ENCODE measurements at places on chromosomes 11 and 22.
A peak's percentile ranks its signal among the peaks of the same experiment; 100 is the strongest.

GRCh38 chr22:47089796-47090460 is 327.5 kb downstream of the TBC1D22A start:
- DNase-seq, result no peak

DNA sequence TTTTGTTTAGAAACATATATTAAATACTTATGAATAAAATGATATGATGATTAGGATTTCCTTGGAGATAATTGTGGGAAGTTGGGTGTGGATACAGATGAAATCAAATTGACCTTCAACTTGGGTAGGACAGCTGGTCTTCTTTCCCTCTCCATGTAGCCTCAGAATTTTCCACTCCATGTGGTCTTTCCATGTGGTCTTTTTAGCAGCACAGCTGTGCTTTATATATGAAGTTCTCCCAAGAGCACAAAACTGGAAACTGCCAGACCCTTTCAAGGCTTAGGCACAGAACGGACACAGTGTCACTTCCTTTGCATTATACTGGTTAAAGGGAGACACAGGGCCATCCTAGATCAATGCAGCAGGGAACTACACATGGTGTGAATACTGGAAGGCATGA is 28.6 kb downstream of the FAM76B start:
- DNase-seq, result no peak

DNA sequence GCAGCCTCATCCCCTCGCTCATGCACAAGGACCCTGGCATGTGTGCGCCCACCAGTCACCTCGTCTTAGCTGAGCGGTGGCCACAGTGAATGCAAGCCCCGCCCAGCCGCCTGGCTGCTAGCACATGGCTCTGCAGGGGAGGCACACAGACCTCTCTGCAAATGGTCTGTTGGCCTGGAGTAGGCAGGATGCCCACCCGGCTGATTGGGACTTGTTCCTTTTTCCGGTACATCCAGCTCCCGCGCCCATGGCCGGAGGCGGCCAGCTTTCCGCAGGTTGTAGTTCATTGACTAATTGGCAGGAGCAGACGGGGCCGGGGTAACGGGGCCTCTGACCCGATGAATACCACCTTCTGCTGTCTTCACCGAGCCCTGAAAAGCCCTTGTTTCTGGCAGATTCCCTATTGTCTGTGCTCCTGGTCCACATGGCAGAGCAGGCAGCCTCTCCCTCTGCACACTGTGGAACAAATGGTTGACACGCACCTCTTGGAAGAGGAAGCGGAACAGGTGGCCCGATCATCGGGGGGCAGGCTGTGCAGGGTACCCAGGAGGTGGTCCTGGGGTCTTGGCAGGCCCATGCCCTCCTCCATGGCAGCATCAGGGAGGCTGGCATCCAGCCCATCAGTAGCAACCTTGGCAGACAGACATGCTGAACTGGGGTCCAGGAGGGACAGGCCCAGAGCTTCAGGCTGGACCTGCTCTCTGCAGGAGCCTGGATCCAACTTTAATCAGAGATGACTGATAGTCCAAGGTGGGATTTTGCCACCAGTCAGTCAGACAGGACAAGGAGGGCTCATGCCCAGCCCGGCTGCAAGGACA is 1512.0 kb downstream of the BRD1 start:
- no peak for DNase-seq

- peak; percentile 40 for DNase-seq
Observed at GRCh38 chr22:24423519-24424000, 3.8 kb upstream of the ADORA2A start.

- DNase-seq, result no peak
Observed at GRCh38 chr11:130712480-130712879, 203.8 kb downstream of the SNX19 start.

DNA sequence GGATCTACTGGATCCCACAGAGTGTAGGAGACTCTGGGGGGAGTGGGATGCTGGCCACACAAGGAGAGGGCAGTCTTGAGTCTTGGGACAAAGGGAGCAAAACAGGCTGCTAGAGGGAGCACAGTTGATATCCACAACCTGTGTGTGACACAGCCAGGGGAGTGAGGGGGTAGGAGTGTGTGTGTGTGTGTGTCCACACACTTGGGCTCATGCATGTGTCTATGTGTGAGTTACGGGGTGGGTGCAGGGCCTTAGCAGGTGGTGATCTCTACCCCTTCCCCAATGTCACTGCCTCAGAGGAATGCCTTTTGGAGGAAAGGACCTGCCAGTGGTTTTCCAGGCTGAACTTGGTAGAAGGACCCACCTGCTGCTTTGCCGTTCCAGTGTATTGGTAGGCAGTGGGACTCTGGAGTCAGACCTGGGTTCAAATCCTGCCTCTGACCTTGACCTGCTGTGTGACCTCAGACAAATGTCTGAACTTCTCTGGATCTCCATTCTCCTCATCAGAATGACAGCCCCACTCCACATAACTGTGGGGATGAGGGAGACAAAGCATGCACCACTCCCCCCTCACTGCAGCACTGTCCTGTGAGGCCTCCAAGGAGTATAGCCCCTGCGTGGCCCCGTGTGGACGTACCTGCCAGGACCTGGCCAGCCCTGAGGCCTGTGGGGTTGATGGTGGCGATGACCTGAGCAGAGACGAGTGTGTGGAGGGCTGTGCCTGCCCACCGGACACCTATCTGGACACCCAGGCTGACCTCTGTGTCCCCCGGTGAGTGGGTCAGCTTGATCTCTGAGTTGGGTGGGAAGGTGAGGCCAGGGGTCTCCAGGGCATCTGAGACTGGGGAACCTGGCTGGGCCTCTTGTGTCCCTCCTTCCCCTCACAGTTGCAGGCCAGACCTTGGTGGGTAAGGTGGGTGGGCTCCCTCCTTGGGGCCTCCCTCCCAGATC is 27.4 kb downstream of the OTOG start:
- no peak for DNase-seq

DNA sequence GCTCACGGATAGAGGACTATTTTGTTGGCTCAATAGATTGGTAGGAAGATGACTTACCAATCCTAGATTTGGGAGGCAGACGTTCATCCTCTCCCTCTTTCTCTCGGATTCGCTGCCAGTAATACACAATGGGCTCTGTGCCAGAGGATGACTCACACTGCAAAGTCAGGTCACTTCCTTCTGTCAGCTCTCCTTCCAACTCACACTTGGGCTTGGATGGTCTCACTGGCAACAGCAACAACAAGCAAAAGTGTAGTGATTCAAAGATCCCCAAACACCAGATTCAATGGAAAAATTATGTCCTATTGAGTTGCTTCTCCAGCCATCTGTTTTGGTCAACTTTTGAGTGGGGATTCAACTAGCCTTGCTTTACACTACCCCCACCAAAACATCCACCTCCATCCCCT is 21.7 kb upstream of the HSPA8 start:
- peak; percentile 73 for DNase-seq

DNA sequence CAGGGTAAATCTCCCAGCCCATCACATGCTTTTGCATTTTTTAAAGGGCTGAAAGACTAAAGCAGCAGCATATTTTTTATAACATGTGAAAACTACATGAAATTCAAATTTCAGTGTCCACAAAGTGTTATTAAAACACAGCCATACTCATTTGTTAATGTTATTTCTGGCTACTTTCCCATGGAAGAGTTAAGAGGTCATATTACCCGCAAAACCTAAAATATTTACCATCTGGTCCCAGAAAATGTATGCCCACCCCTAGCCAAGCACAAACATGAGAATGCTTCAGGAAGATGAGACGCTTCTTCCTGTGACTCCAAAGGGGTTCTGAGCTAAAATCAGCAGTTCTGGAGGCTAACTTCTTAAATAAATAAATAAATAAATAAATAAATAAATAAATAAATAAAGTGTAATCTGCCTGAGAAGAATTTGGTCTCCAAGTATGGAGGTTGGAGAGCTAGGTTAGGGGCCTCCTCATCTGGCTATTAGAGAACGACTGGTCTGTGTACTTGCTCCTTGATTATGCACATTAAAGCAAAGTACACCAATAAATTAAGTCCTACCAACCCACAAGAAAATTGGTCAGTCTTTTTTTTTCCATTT is 9.7 kb downstream of the IMMP1L start:
- no peak for DNase-seq

- no peak for DNase-seq
Observed at GRCh38 chr22:22936180-22936914, 48.7 kb downstream of the IGLL5 start.

- no peak for DNase-seq
Observed at GRCh38 chr22:27540656-27541396, 260.7 kb downstream of the MN1 start.

DNA sequence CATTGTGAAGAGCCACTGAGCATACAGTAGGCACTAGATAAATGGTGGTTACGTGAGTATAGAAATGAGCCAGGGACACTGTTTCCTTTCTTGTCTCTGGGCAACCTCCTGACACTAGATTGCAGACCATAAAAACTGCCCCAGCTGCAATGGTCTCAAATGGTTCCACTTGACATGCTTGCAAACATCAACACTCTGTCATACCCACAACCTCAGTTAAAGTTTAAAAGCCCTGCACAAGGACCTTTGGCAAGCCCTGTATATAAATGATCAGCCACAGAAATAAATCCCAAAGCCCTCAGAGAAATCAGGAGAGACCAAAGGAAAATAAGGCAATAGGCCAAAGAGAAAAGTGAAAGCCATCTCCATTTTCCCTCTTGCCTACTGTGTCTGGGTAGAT is 20.7 kb downstream of the PLEKHA7 start:
- no peak for DNase-seq

- no peak for DNase-seq
Observed at GRCh38 chr11:115766561-115766960, 262.3 kb upstream of the CADM1 start.

GRCh38 chr11:125180413-125181305 is 16.1 kb downstream of the PKNOX2 start:
- DNase-seq, result no peak

GRCh38 chr11:59106363-59107336 is at the start of gene FAM111B:
TSS of gene FAM111B (plus strand) at chr11:59107237. CDS start at chr11:59109626, 2,389 bp downstream.
- peak; percentile 29 for DNase-seq

GRCh38 chr22:25688627-25689026 is 53.4 kb upstream of the MYO18B start:
- DNase-seq, result no peak

- no peak for DNase-seq
Observed at GRCh38 chr22:29626497-29627195, 23.2 kb downstream of the NF2 start.

DNA sequence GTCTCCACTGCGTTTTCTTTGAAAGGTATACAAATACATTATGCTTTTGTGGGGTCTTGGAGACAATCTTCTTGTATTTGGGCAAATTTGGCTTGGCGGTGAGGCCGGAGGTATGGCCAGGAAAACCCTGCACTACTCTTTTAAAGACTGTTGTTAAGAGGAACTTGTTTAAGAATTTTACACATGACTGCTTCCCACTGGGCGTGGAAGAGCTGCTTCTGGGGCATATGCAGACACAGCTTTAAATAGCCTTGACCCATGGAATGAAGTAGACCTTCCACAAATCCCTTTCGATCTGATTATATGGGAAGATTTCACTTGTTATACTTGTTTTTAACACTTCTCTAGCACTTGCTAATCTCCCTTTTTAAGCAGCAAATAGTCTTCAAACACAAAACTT is 453.6 kb downstream of the MN1 start:
- no peak for DNase-seq

- no peak for DNase-seq
Observed at GRCh38 chr11:15819679-15820286, 536.6 kb downstream of the SOX6 start.

GRCh38 chr11:124096364-124096763 is 18.9 kb upstream of the VWA5A start:
- DNase-seq, result no peak

DNA sequence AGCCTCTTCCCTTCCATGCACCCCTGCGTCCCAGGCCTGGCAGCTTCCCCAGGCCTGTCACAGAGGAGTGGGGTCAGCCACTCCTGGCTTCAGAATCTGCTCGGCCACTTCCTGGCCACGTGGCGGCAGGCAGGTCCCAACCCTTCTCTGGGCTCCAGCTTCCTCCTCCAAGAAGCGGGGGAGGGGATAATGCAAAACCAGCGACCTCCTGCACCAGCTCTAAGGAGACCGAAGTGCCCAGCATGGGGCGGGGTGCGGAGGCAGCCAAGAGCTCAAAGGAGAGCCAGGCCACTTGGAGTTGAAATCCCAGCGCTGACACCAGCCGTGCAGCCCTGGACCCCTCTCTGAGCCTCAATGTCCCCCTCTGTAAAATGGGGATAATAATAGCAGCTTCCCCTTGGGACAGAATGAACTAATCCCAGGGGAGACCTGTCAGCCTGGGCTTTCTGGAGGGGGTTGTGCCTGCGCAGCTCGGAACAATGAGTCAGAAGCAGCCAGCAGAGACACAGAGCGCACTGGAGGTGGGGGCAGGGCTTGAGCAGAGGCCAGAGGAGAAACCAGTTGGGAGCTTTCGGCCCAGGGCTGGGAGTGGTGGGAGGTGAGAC is 22.8 kb upstream of the PICK1 start:
- no peak for DNase-seq

DNA sequence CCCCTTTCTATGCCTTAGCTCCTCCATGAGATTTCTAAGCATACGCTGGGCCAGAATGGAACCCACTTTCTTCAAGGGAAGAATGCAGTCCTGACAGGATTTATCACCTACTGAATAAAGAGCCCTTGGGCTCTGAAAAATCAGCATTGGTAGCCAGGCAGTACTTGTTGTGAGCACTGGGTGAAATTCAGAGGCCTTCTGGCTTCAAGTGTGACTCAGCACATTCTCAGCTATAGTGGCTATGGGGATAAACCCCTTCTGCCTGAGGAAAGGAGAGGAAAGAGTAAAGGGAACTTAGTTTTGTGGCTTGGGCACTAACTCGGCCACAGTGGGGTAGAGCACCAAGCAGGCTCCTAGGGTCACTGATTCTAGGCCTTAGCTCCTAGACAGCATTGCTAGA is 574.8 kb downstream of the JRKL start:
- no peak for DNase-seq

GRCh38 chr11:10443721-10444235 is 11.3 kb upstream of the AMPD3 start:
- DNase-seq, result no peak

DNA sequence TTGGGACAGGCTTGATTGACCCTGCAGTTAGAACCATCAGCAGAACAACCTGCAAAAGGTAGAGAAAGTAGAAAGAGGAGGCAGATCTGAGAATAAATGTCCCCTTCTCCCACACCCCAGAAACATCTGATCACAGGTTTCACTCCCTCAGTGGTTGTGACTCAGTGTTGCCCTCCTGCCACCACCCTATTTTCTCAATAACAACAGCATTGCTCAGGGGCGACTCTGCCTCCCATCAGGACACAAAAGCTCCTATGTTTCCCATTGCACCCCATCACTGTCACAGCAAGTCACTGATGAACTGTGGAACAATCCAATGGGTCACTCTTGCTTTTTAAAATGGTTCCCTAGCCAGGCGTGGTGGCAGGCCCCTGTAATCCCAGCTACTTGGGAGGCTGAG is 110.2 kb downstream of the RASSF10 start:
- DNase-seq, result no peak

All from T follicular helper cell (primary cell).